SK-N-SH (cell line): ENCODE measurements at places on chromosomes 12 and 14. TPM values are rescaled to one million over a fixed set of nuclear protein-coding genes. Genes with fewer than 3 reads are reported as not detected.

The OAS1 gene
- 1.1 and 1.3 TPM in 2 replicates for polyA plus RNA-seq

The FBRSL1 gene
- 3.3 and 5.5 TPM in 2 replicates for polyA plus RNA-seq

The DBX2 gene
- polyA plus RNA-seq: not detected in 2 replicates

The RHEBL1 gene
- polyA plus RNA-seq: 2.2 and 2.3 TPM in 2 replicates

The DHRS2 gene
- 1.1 and 1.2 TPM in 2 replicates for polyA plus RNA-seq

The CLEC2A gene
- polyA plus RNA-seq: not detected in 2 replicates

The CABP1 gene
- 0.08 and 0.21 TPM in 2 replicates for polyA plus RNA-seq

The LGMN gene
- polyA plus RNA-seq: 76.3 and 86.4 TPM in 2 replicates

The TSHR gene
- not detected in 2 replicates for polyA plus RNA-seq

The NOVA1 gene
- polyA plus RNA-seq: 0.32 and 0.44 TPM in 2 replicates

The ZDHHC22 gene
- polyA plus RNA-seq: 0.03 TPM in 1 of 2 replicates, not detected in the other

The KITLG gene
- 8.9 and 13.3 TPM in 2 replicates for polyA plus RNA-seq

The MORN3 gene
- polyA plus RNA-seq: 2.4 and 2.7 TPM in 2 replicates

The GYS2 gene
- 0.02 TPM in 1 of 2 replicates, not detected in the other for polyA plus RNA-seq

The GNB3 gene
- polyA plus RNA-seq: 12.9 and 13.8 TPM in 2 replicates

The SLC2A14 gene
- 0.37 and 0.39 TPM in 2 replicates for polyA plus RNA-seq

The MAP1LC3B2 gene
- 0.76 and 0.81 TPM in 2 replicates for polyA plus RNA-seq

The ORAI1 gene
- polyA plus RNA-seq: 13.2 and 16.6 TPM in 2 replicates

The CCDC88C gene
- 0.28 and 0.39 TPM in 2 replicates for polyA plus RNA-seq

The PROX2 gene
- not detected in 2 replicates for polyA plus RNA-seq

The KCNH3 gene
- 3.2 and 3.7 TPM in 2 replicates for polyA plus RNA-seq

The DIABLO gene
- polyA plus RNA-seq: 65.6 and 78.9 TPM in 2 replicates

The NTF3 gene
- not detected in 2 replicates for polyA plus RNA-seq

The HIP1R gene
- 20.6 and 21.1 TPM in 2 replicates for polyA plus RNA-seq

The ATXN7L3B gene
- 13.8 and 18.5 TPM in 2 replicates for polyA plus RNA-seq

The MOAP1 gene
- 25.0 and 42.0 TPM in 2 replicates for polyA plus RNA-seq

The GLS2 gene
- polyA plus RNA-seq: 1.2 and 2.1 TPM in 2 replicates

The VWF gene
- polyA plus RNA-seq: 0.02 and 0.12 TPM in 2 replicates

The CMKLR1 gene
- polyA plus RNA-seq: 0.15 and 0.31 TPM in 2 replicates

The DDIT3 gene
- polyA plus RNA-seq: 26.3 and 36.5 TPM in 2 replicates

The PYGL gene
- polyA plus RNA-seq: 60.2 and 66.4 TPM in 2 replicates

The GPR135 gene
- polyA plus RNA-seq: 2.1 and 2.3 TPM in 2 replicates

The DEPDC4 gene
- polyA plus RNA-seq: 0.76 and 1.7 TPM in 2 replicates

The CLEC14A gene
- polyA plus RNA-seq: 0.02 TPM in 1 of 2 replicates, not detected in the other

The TCL1B gene
- polyA plus RNA-seq: not detected in 2 replicates
